ENCODE measurements at places on chromosomes 6 and 20.

GRCh38 chr6:126812010-126812409 lies 306.5 kb upstream of the RSPO3 start:
- no peak for DNase-seq

DNA sequence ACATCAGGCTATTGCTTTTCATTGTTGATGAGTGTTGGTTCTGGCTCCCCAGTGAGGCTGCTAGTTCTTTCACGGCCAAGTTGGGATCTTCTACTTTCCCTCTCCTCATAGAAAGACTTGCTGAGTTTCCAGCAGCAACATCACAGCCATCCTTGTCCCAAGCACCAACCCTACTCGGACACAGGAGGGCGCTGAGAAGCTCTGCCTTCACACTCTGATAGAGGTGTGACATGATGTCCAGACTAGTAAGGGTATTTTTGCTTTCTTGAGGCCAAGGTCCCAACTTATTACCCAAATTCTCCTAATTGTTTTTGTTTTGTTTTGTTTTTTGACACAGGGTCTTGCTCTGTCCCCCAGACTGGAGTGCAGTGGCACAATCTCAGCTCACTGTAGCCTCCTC lies 3.0 kb upstream of the GCM1 start:
- DNase-seq: no peak

DNA sequence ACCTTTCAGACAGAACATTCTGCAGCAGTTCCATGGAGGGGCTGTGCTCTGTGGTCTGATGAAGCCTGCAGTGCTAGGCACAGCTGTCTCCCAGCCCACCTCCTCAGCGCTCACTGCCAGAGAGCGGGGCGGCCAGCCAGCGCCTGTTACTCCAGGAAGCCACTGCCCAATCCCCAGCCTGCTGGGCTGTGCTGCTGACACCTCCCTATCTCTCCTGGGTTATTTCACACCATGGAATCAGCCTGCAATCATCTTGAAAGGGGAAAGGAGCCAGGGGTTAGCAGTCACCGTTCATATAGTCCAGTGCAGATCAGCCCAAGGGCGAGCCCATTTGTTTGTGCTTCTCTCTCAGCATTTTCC lies 46.3 kb upstream of the NHSL1 start:
- DNase-seq: no peak

DNA sequence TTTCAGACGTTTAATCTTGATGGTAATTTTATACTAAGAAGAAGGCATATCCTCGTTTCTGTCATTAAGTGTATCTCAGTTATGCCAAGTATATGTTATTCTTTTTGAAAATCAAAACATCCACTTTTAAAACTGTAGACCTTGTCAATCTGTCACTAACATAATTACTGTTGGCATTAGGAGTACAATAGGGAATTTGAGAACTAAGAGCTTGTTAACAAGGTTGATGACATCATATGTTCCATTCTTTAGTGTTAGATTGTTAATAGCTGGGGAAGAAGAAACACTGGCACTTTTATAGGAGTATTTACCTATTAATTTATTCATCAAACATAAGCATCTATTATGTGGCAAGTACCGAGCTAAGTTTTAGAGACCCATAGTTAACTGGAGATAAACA lies 76.2 kb downstream of the MAP3K4 start:
- no peak for DNase-seq
